ENCODE measurements at places on chromosomes 13 and 19. TPM values are rescaled to one million over a fixed set of nuclear protein-coding genes. Genes with fewer than 3 reads are reported as not detected.

DNA sequence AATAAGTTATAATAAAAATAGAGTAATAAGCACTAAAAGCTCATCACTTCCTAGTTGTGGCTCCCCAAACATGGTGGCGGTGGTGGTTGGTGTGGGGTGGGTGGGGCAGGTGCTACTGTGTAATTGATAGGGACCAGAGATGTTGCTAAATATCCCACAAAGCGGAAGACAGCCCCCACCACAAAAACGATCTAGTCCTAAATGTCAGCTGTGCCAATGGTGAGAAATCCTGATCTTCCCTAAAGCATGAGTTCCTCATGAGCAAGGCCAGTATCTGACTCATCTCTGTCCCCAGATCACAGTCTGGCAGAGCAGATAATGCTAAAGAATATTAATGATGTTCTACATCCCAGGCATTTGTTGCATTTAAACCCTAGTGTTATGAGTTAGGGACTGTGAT, 1.9 kb upstream of the EDDM13 start:
- H3K27ac ChIP-seq: no peak overlapping the region
- H3K4me3 ChIP-seq: no peak overlapping the region
- DNase-seq: no peak
- peaks cover 1% of the 10 kb centered on the region for H3K36me3 ChIP-seq

The TEX29 gene
- total RNA-seq: 0.96 TPM

The FCAR gene
- not detected for total RNA-seq

GRCh38 chr13:94181461-94182107, 297.9 kb downstream of the DCT start:
- no peak for DNase-seq
- no peaks in the 10 kb centered on the region for H3K36me3 ChIP-seq
- H3K4me3 ChIP-seq: no peak overlapping the region
- no peaks in the 10 kb centered on the region for H3K27me3 ChIP-seq

The DMPK gene
- total RNA-seq: 44.2 TPM

The BCAM gene
- not detected for total RNA-seq
